ENCODE measurements at places on chromosomes 12 and 14.

DNA sequence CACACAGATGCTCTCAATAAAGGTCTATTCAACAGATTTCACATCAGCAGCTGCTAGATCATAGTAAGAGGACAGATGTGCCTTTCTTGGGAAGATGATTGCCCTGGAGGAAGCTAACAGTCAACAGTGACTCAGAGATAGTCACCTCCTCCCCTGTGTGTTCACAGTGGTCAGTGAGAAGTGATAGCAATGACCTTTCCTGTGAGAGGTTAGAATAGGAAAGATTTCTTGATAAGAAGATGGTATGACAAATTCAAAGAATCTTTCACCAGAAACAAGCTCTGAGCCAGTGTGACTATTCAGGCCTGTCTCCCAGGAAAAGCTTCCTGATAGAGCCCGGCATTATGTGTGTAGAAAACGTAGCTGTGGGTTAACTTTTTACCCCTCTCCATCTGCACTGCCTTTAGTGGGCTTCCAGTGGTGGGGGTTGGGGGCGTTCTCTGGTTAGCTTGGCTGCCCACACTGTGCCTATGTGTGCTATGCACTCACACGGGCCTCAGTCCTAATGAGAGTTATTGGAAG is 66.4 kb upstream of the ARHGAP5 start:
- H3K27ac ChIP-seq = no peak overlapping the region
- H3K36me3 ChIP-seq = no peaks in the 10 kb centered on the region
- H3K4me3 ChIP-seq = no peak overlapping the region
- no peak for DNase-seq
- H3K27me3 ChIP-seq = no peaks in the 10 kb centered on the region
- H3K4me1 ChIP-seq = no peaks in the 10 kb centered on the region

- peaks cover 20% of the 10 kb centered on the region for H3K36me3 ChIP-seq
- H3K4me1 ChIP-seq = no peaks in the 10 kb centered on the region
- DNase-seq = no peak
- H3K4me3 ChIP-seq = no peak overlapping the region
- no peak overlapping the region for H3K27ac ChIP-seq
These were observed 19.0 kb downstream of the TMEM19 start for GRCh38 chr12:71704920-71705319.

- no peaks in the 10 kb centered on the region for H3K27me3 ChIP-seq
- DNase-seq = no peak
- H3K27ac ChIP-seq = no peak overlapping the region
- peaks cover 4% of the 10 kb centered on the region for H3K4me1 ChIP-seq
These were observed 19.4 kb downstream of the GNS start for GRCh38 chr12:64739778-64740177.

- H3K36me3 ChIP-seq = no peaks in the 10 kb centered on the region
- H3K27me3 ChIP-seq = peaks cover 99% of the 10 kb centered on the region
- H3K4me1 ChIP-seq = peaks cover 7% of the 10 kb centered on the region
- no peak for DNase-seq
These were observed 2.0 kb upstream of the HOXC10 start for GRCh38 chr12:53982648-53983567.

- no peak overlapping the region for H3K27ac ChIP-seq
- no peaks in the 10 kb centered on the region for H3K36me3 ChIP-seq
- H3K27me3 ChIP-seq = no peaks in the 10 kb centered on the region
- peaks cover 13% of the 10 kb centered on the region for H3K4me1 ChIP-seq
These were observed 1.2 kb downstream of the VSIG10 start for GRCh38 chr12:118102609-118103008.

GRCh38 chr12:64722835-64723234 is 36.4 kb downstream of the GNS start:
- no peak overlapping the region for H3K27ac ChIP-seq
- peaks cover 82% of the 10 kb centered on the region for H3K36me3 ChIP-seq
- no peak overlapping the region for H3K4me3 ChIP-seq

- H3K4me1 ChIP-seq = no peaks in the 10 kb centered on the region
- DNase-seq = no peak
- H3K4me3 ChIP-seq = no peak overlapping the region
- no peak overlapping the region for H3K27ac ChIP-seq
- no peaks in the 10 kb centered on the region for H3K36me3 ChIP-seq
- no peaks in the 10 kb centered on the region for H3K27me3 ChIP-seq
These were observed 133.9 kb downstream of the TBX5 start for GRCh38 chr12:114272071-114272470.

GRCh38 chr12:115000038-115000437 is 316.1 kb upstream of the TBX3 start:
- no peak overlapping the region for H3K27ac ChIP-seq
- H3K4me3 ChIP-seq = no peak overlapping the region
- H3K36me3 ChIP-seq = no peaks in the 10 kb centered on the region

- no peaks in the 10 kb centered on the region for H3K36me3 ChIP-seq
- DNase-seq = no peak
- no peak overlapping the region for H3K27ac ChIP-seq
- H3K4me1 ChIP-seq = no peaks in the 10 kb centered on the region
These were observed 76.1 kb downstream of the TSHR start for GRCh38 chr14:81031488-81031887.

DNA sequence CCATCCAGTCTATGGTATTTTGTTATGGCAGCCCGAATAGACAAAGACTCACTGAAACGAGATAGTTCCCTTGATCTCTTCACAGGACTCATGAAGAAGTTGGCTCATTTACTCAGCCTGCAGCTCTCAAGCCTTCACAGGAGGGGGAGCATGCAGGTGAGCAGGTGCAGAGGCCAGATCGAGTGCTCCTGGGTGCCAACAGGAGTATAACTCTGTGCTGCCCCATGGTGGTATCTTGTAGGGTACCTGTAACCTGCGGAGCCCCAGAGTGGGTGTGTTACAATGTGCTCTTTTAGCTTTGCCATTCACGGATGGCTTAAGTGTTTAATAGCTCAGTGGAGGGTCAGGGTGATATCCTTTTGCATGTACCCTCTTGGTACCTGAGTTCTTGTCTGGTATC is 159.5 kb downstream of the METTL25 start:
- no peaks in the 10 kb centered on the region for H3K27me3 ChIP-seq
- H3K36me3 ChIP-seq = no peaks in the 10 kb centered on the region
- no peak for DNase-seq
- H3K27ac ChIP-seq = no peak overlapping the region

DNA sequence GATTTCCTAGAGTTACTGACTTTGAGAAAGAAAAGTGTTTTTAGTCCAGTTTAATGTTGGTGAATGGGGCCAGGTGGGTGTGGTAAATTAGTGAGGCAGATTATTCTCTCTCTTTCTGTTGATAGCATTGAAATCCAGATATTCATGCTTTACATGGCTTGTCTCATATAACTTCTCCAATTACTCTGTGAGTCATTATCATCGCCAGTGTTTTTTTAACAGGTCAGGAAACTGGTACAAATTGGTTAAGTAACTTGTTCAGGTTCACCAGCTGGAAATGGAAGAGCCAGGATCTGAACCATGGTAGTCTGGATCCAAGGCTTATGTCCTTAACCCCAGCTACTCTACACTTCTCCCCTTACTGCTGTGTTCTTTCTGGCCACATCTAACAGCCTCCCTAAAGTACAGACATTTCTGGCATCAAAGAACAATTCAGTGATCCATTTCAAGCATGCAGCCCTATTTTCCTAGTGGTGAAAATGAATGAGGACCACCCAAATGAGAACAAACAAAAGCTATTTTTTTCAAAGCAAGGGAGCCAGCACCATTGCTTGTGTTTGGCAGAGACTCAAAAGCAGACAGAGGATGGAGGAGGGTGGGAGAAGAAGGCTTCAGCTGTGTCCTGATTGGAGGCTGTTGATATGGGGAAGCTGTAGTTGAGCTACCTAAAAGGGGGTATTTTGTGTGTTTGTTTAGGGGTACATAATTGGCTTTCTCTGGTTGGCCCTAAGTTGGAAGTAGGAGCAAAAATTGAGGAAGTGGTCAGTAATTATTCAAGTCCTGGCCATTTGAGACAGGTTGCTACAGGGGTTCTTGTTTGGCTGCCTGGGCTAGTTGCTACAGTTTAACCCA is 1.7 kb downstream of the IRAK3 start:
- peaks cover 37% of the 10 kb centered on the region for H3K4me1 ChIP-seq
- DNase-seq = no peak
- H3K27me3 ChIP-seq = no peaks in the 10 kb centered on the region
- H3K4me3 ChIP-seq = peak overlapping the region; percentile 66

DNA sequence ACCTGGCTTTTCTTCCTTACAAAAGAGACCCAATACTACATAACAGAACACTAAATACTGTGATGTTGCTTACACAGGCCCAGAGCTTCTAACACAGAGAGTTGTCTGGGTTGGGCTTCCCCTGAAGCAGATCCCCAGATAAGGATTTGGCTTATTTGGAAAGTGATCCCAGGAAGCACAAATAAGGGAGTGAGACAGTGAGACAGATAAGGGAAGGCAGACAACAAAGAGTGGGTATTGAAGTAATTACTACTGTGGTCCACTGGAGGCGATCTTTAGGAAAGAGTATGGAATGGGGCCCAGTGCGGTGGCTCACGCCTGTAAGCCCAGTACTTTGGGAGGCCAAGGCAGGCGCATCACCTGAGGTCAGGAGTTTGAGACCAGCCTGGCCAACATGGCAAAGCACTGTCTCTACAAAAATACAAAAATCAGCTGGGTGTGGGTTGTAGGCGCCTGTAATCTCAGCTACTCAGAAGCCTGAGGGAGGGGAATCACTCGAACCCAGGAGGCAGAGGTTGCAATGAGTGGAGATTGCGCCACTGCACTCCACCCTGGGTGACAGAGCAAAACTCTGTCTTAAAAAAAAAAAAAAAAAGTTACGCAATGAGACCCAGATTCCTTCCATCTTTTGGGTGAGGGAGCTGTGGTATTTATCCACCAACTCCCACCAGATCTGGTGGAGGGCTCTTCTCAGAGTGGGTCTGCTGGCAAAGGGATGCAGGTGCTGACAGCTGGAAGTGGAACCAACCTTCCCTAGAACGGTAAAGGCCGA is 10.2 kb upstream of the C12orf43 start:
- no peaks in the 10 kb centered on the region for H3K36me3 ChIP-seq
- no peaks in the 10 kb centered on the region for H3K27me3 ChIP-seq
- H3K27ac ChIP-seq = no peak overlapping the region
- no peaks in the 10 kb centered on the region for H3K4me1 ChIP-seq

GRCh38 chr12:538731-539539 is 79.2 kb downstream of the B4GALNT3 start:
- H3K36me3 ChIP-seq = no peaks in the 10 kb centered on the region
- peaks cover 12% of the 10 kb centered on the region for H3K4me1 ChIP-seq
- H3K27me3 ChIP-seq = no peaks in the 10 kb centered on the region
